Pons (tissue), 1 donor: ENCODE measurements at places on chromosomes 16 and 17.

GRCh38 chr16:85164838-85165516, 52.7 kb upstream of the CIBAR2 start:
- DNase-seq: no peak

DNA sequence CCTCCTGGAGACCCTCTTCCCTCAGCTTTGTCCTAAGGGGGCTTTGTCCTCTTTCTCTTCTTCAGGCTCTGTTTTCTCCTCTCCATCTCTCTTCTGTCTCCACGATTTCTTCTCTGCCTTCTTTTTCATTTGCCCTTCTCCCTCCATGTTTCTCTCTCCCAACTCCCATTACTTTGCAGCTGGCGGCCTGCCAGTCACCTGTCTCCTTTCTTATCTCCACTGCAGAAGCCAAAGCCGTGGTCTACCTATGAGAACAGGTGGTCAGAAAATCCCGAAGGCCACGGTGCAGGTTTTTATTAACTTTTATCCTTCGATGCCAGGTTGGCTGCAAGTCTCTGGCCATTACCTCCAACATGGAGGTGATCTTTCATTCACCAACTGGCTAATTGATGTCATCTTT, 45.1 kb downstream of the FZD2 start:
- no peak for DNase-seq

- DNase-seq: no peak
Measured at GRCh38 chr17:83175119-83175821, 95.9 kb downstream of the METRNL start.

DNA sequence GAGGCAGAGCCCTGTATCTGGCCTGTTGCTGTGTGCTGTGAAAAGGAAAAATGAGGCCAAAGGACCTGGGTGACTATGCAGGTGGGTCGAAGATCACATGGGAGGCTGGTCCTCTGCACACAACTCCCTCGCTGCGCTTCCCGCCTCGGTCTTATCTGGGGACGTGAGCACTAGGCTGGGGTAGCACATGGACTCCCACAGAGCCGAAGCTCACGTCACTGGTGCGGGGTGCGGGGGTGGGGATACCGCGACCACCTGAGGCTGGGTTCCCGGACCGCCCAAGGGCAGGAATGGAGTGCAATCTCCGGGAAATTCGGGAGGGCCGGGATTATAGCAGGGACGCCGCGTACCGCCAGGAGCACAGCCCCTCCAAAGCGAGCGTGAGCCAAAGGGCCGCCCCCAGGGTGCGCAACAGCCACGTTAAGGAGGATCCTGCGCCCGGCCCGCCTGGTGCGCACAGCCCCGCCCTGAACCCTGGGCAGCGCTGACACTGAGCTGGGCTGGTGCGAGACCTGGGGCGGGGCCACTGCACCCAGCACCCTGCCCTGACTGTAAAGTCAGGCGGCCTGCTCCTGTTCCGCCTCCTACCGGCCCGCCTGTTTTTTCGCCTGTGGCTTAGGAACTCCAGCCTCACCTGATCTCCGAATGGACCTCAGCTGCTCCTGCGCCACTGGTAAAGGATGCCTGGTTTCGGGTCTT, 4.8 kb downstream of the MT1A start:
- DNase-seq: no peak

DNA sequence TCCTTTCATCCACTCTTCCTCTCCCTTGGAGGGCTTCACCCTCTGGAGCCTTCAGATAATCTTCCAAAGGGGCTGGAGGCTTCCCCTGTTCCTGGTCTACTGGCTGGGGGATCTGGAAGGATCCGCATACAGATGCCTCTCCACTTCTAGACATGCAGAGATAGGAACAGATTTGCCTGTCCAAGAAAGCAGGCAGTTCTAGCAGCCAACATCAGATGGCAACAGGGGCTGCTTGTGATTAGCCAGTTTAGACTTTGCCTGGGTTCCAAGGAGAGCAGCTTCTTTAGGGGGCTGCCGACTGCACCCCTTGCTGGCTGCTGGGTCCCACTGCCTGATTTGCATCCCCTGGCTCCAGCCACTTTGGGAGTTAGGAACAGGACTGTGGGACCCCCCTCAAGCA, 6.2 kb upstream of the CD300A start:
- DNase-seq: no peak
